ENCODE measurements at places on chromosomes 12 and 14. TPM values are rescaled to one million over a fixed set of nuclear protein-coding genes. Genes with fewer than 3 reads are reported as not detected.

The ITFG2 gene
- 25.9 TPM for total RNA-seq

The RNFT2 gene
- 9.0 TPM for total RNA-seq

The ERP27 gene
- 8.5 TPM for total RNA-seq

The TROAP gene
- 79.5 TPM for total RNA-seq

The KLRC2 gene
- not detected for total RNA-seq

The ZNF26 gene
- total RNA-seq: 15.2 TPM

The DLK1 gene
- total RNA-seq: not detected

The SOX5 gene
- total RNA-seq: 0.45 TPM

The ADGRD1 gene
- 0.23 TPM for total RNA-seq

DNA sequence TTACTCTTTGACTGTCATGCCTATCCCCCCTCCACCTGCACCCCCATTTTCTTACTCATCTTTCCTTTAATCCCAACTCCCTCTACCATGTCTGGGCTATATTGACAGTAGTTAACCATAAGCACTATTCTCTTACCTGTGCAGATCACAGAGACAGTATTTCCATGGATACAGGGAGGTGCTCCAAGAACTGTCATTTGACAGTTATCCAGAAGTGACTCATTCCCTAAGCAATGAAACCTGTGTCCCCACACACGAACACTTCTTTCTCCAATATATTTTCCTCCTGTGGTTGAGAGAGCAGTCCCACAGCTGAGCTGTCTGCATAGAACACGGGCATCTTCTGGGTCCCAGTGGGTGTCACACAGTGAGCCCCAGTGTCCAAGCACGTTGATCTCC lies 68.8 kb downstream of the CD163L1 start:
- no peaks in the 10 kb centered on the region for H3K36me3 ChIP-seq
- no peak for DNase-seq
- H3K4me3 ChIP-seq: no peak overlapping the region
- no peaks in the 10 kb centered on the region for H3K4me1 ChIP-seq

- H3K4me1 ChIP-seq: peaks cover 32% of the 10 kb centered on the region
- DNase-seq: no peak
- no peak overlapping the region for H3K27ac ChIP-seq
- H3K36me3 ChIP-seq: no peaks in the 10 kb centered on the region
Measured at GRCh38 chr12:53994264-53995001, 5.5 kb upstream of the HOXC9 start.

- no peaks in the 10 kb centered on the region for H3K27me3 ChIP-seq
- peaks cover 91% of the 10 kb centered on the region for H3K36me3 ChIP-seq
- peaks cover 14% of the 10 kb centered on the region for H3K4me1 ChIP-seq
- H3K27ac ChIP-seq: no peak overlapping the region
- DNase-seq: no peak
Measured at GRCh38 chr14:61545726-61546455, 149.4 kb upstream of the HIF1A start.

DNA sequence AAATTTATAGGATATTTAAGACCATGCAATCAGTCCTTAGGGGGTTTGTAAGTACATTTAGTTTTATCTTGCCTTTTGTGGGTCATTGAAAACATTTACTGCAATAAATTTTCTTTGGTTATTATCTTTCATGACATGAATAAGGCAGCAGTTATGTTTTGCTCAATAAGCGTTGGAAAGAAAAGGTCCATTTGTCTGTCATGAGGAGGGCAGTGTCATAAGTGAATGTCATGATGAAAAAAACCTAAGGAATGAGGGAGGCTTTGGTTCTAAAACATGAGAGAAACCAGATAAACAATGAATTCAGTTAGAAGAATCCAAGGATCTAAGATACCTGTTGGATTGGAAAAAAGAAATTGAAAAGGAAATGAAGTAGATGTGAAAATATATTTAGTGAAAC lies 209.4 kb downstream of the NAV3 start:
- no peak overlapping the region for H3K4me3 ChIP-seq
- H3K27ac ChIP-seq: no peak overlapping the region
- no peaks in the 10 kb centered on the region for H3K27me3 ChIP-seq
- H3K36me3 ChIP-seq: no peaks in the 10 kb centered on the region
- no peak for DNase-seq

DNA sequence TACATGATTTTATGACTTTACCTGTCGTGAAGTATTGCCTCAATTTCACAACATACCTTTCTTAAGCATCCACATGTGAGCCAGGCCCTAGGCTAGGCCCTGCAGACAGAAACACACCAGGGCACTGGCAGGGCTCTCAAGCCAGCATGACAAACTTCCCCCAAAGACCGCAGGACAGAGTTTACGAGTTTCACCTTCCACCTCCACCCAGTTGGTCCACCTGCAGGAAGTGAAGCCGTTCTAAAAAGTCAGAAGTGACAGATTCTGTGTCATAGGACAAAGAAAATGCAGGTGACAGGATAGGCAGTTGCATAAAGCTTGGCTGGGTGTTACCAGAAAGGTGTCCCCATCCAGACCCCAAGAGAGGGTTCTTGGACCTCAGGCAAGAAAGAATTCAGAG lies 382.3 kb downstream of the PCNX1 start:
- peaks cover 26% of the 10 kb centered on the region for H3K4me1 ChIP-seq
- H3K36me3 ChIP-seq: peaks cover 4% of the 10 kb centered on the region
- peaks cover 4% of the 10 kb centered on the region for H3K27me3 ChIP-seq
- peak overlapping the region; percentile 76 for H3K27ac ChIP-seq
- peak overlapping the region; percentile 3 for H3K4me3 ChIP-seq
- peak; percentile 28 for DNase-seq

DNA sequence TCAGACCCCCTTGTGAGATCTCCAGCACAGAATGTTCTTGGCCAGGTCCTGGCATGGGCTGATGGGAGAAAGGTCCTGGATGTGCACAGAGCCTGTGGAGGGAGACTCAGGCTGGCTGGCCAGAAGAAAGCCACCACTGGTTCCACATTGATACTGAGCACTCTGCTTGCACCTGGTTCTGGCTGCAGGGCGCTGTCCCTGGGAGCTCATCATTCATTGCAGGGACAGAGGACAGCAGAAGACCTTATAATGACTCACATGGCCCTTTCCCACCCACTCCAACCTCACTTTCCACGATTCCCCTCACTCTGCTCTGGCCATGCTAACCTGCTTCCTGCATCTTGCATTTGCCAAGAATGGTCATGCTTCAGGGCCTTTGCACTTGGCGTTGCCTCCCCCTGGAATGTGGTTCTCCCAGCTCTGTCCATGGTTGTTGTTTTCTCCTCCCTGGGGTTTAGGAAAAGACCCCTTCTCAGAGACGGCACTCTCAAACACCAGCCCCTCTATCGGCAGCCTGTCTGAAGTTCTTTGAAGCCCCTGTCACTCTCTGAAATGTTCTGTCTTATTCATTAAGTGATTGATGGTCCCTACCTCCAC lies 10.3 kb downstream of the KRT7 start:
- H3K4me1 ChIP-seq: peaks cover 56% of the 10 kb centered on the region
- no peak overlapping the region for H3K4me3 ChIP-seq
- H3K27ac ChIP-seq: peak overlapping the region; percentile 89
- peaks cover 7% of the 10 kb centered on the region for H3K27me3 ChIP-seq
- peaks cover 3% of the 10 kb centered on the region for H3K36me3 ChIP-seq

DNA sequence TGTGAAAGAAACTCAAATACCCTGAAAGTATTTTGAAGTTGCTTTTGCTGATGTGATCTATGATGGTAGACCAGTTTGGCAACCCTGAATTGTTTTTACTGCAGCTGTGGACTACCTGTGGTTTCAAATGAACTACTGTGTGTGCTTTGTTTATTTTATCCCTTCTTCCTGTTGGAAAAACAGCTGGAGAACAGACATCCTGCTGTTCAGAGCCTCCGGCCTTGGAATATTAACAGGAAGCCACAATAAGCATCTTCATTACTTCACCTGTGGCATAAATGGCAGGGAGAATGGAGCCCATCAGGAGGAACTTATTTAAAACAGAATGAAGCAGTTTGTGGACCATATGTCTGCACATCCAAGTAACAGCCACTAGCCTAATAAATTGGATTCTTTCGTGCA lies 104.8 kb downstream of the DUSP6 start:
- H3K4me1 ChIP-seq: peaks cover 65% of the 10 kb centered on the region
- no peak overlapping the region for H3K4me3 ChIP-seq
- no peaks in the 10 kb centered on the region for H3K27me3 ChIP-seq

- peaks cover 4% of the 10 kb centered on the region for H3K4me1 ChIP-seq
- peaks cover 69% of the 10 kb centered on the region for H3K27me3 ChIP-seq
- no peak for DNase-seq
Measured at GRCh38 chr12:62632411-62632918, 165.8 kb downstream of the MON2 start.

GRCh38 chr12:65565601-65566560 lies 258.4 kb upstream of the HMGA2 start:
- no peak for DNase-seq
- no peaks in the 10 kb centered on the region for H3K36me3 ChIP-seq
- no peak overlapping the region for H3K4me3 ChIP-seq
- H3K27ac ChIP-seq: no peak overlapping the region

- H3K4me1 ChIP-seq: peaks cover 30% of the 10 kb centered on the region
- no peak overlapping the region for H3K27ac ChIP-seq
- no peak overlapping the region for H3K4me3 ChIP-seq
- H3K27me3 ChIP-seq: no peaks in the 10 kb centered on the region
- peaks cover 36% of the 10 kb centered on the region for H3K36me3 ChIP-seq
- no peak for DNase-seq
Measured at GRCh38 chr12:11758510-11759493, 109.3 kb downstream of the ETV6 start.

DNA sequence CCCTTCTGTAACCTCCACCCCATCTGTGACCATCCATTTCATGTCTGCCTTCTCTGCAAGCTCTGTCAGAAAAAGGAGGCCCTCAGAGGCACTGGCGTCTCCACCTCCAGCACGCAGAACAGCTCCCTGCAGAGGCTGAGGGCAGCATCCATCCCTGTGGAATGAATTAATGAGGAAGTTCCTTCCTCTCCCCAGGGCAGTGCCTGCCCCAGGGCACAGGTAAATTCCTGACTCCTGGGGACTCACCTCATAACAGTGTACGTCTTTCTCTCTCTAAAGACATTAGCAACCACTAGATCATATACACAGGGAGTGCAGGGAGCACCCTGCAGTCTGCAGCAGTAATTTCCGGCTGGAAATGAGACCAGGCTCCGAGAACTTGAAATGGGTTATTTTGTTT lies 155.0 kb upstream of the TMEM132C start:
- H3K36me3 ChIP-seq: no peaks in the 10 kb centered on the region
- no peak for DNase-seq
- H3K4me1 ChIP-seq: no peaks in the 10 kb centered on the region
- no peak overlapping the region for H3K27ac ChIP-seq

DNA sequence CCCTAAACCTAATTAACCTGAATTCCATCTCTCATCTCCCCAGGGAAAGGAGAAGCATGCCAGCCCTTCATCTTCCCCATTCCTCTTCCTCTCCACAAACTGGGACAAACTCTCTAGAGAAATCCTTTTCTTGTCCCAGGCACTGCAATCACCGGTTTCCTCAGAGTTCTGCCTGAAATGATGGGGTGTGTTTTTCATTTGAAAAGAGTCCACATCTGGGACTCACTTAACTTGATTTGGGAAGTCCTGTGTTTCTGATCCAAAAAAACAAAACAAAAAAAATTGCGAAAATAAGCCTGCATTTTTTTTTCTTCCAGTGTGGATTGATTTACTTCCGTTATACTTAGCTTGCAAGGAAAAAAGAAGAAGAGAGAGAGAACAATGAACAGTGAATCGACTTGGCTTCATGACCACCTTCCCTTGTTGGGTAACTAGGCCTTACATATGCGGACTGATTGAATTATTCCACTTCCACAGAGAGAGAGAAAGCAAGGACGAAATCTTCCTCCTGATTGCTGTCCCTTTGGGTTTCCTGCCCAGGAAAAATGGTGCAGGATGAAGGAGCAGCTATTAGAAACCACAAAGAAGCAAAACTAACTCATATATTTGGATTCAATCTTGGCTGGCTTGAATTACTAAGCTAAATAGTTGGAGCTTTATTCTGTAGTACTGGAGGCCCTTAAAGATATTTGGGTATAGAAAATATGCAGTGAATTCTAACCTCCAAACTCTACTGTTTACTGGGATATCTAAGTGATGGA lies 506.2 kb upstream of the TBX3 start:
- no peak for DNase-seq
- no peaks in the 10 kb centered on the region for H3K4me1 ChIP-seq
- H3K4me3 ChIP-seq: no peak overlapping the region

GRCh38 chr12:21989819-21990412 lies 48.7 kb upstream of the ABCC9 start:
- peaks cover 4% of the 10 kb centered on the region for H3K27me3 ChIP-seq
- H3K4me3 ChIP-seq: no peak overlapping the region
- peaks cover 8% of the 10 kb centered on the region for H3K4me1 ChIP-seq

DNA sequence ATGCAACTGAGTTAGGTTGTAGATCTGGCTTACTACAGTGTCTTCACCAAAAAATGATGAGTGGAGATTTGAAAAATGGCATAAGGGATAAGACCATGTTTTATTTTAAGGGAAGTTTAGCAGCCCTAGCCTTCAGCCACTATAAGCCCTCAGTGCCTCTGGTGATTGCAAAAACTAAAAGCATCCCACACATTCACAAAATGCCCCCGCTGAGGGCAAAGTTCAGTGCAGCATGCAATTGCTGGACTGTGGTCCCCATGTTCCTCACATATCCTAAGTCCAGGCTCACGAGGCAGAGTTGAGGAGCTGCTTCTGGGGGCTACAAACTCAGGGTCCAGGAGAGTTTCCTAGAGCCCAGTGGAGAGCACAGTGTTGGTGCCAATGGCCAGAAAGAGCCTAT lies 29.6 kb upstream of the NCOR2 start:
- H3K4me3 ChIP-seq: no peak overlapping the region
- H3K4me1 ChIP-seq: peaks cover 9% of the 10 kb centered on the region
- H3K36me3 ChIP-seq: no peaks in the 10 kb centered on the region
- no peak for DNase-seq

DNA sequence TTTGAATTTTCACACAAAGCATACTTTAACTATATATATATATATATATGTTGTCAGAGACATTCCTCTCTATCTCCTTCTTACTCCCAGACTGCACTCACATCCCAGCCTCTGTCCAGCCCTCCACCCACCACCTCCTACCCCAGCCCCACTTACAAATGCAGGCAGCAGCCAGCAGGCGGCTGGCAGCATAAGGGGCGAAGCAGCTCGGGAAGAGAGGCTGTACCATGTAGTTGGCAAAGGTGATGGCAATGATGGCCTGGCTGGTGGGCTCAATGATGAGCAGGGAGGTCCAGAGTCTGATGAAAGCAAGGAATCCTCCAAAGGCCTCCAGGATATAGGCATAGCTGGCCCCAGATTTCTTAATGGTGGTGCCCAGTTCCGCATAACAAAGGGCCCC lies 2.5 kb downstream of the SLC7A7 start:
- DNase-seq: no peak
- no peak overlapping the region for H3K4me3 ChIP-seq
- no peaks in the 10 kb centered on the region for H3K36me3 ChIP-seq
- no peak overlapping the region for H3K27ac ChIP-seq

DNA sequence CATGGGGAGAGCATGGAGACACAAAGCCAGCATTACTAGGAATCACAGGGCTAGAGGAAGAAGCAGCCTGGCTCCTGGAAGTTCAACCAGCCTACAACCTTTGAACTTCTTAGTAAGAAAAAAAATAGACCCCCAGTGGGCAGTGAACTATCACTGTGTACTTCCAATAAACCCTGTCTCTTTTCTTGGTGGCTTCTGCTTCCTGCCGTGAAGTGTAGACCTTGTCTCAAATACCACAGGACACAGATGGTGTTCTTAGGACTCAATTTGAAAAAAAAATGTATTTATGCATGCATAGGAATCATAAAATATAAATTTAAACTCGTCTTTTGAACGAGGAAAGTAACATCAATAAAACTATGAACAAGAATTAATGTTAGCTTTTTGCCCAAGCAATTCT lies 3.6 kb upstream of the PTGER2 start:
- peaks cover 2% of the 10 kb centered on the region for H3K27me3 ChIP-seq
- peaks cover 57% of the 10 kb centered on the region for H3K4me1 ChIP-seq
- peaks cover 82% of the 10 kb centered on the region for H3K36me3 ChIP-seq
- H3K4me3 ChIP-seq: peak overlapping the region; percentile 92
- no peak overlapping the region for H3K27ac ChIP-seq

Measured in activated CD4-positive, alpha-beta memory T cell treated with anti-CD3 and anti-CD28 coated beads, Interleukin-2, amount 10 ng/mL, durations not matched to agents 7 days and 5 days (primary cell).